ENCODE measurements at places on chromosomes 1 and 21.

DNA sequence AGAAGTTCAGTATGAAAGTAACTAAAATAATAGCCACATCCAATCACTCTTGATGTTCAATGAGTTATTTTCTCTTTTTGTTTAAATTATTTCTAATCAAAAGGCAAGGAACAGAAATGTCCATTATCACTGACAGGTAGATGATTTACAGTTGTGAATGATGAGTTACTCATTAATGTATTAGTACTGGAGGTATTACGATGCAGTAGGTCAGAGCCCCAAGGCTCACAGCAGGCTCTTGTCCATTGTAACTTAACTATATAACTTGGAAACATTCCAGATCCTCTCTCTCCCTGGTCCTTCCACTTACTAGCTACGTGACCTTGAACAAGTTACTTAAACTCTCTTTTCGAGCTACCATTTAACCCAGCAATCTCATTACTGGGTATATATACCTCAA is 39.5 kb downstream of the CRB1 start:
- DNase-seq, result no peak

GRCh38 chr1:201751872-201752271 is 77.1 kb upstream of the IPO9 start:
- no peak for DNase-seq

- no peak for DNase-seq
These were observed 24.9 kb downstream of the SETD4 start for GRCh38 chr21:36035381-36035791.

GRCh38 chr1:2326524-2326923 is 64.8 kb downstream of the MORN1 start:
- no peak for DNase-seq

DNA sequence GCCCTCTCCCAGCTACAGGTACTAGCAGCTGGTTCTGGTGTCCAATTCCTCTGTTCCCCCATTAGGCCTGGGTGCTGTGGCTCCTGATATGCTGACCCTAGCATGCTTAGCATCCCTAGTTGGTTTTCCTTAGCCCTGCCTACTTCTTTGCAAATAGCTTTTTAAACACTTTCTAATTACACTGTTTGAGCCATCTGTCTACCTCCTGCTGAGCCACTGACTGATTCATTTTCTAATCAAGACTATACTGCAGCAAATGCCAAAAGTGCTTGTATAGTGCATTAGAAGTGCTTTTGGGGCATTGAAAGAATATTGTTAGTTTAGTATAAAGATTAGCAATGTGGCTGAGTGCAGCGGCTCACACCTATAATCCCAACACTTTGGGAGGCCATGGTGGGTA is 36.3 kb downstream of the ERICH3 start:
- DNase-seq, result no peak

DNA sequence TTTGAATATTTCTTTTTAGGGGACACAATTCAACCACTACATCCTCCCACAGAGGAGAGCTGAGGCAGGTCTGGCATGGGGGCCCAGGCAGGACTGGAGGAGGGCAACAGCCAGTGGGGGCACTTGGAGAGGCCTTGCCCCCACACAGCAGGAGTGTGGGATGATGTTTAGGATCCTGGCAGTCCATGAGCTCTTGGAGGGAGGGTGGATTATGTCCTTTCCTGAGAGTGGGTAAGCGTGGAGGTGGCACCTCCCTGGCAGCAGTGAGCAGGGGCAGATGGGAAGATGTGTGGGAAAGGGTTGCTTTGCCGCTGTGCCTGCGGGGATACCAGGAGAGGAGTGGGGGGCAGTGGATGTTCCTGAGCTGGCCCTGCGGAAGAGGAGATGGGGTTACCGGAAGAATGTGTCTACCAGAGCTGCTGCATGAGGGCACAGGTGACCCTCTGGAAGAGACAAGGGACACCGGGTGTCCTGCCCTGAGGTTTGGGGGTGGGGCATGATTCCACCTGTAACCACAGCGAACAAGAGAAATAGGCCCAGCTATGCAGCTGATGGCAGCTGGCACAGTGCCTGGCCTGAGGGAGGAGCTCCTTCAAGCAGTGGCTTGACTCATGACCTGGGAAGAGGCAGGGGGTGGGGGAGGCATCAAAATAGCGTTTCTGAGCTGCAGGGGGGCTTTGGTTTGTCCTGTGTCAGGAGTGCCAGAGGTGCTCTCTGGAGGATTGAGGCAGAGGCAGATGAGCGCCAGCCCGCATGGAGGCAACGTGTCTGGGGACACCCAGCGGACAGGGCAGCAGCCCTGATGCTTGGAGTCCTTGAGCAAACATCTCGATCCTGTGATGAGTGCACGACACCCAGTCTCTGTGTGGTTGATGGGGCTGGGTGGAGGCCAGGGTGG is 123.9 kb upstream of the TMPRSS2 start:
- no peak for DNase-seq

DNA sequence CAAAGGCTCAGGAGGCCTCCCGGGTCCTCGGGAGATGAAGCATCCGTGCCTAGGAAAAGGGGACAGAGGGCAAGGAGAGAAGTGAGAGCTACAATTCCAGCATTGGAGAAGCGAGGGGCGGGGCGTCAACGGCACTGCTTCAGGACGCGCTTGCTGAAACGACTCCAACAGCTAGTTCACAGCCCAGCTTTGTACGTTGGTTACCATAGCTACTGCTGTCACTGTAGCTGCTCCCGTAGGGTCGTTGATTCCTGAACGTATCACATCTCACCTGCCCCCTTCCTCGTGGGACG is 63.1 kb downstream of the TOR1AIP2 start:
- no peak for DNase-seq

- no peak for DNase-seq
These were observed 48.6 kb downstream of the ITPKB start for GRCh38 chr1:226690460-226690982.

DNA sequence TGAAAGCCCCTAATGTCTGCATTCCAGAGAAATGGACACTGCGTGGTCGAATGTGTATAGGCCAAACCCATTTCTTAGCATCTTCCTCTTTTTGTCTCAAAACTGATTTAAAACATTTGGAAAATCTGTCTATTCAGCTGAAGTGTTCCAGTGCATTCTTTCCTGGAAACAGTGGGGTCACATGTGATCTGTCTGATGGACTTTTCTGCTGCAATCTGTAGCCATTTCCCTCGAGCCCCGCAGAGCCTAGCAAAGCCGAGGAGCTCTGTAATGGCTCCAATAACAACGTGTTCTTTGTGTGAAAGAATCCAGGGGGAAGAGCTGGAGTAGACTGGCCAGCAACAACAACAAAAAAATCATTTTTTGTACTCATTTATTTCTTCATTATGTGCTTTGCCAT is 329.3 kb downstream of the BARHL2 start:
- DNase-seq, result no peak

- no peak for DNase-seq
These were observed 475.9 kb downstream of the PTPRU start for GRCh38 chr1:29712284-29712651.

DNA sequence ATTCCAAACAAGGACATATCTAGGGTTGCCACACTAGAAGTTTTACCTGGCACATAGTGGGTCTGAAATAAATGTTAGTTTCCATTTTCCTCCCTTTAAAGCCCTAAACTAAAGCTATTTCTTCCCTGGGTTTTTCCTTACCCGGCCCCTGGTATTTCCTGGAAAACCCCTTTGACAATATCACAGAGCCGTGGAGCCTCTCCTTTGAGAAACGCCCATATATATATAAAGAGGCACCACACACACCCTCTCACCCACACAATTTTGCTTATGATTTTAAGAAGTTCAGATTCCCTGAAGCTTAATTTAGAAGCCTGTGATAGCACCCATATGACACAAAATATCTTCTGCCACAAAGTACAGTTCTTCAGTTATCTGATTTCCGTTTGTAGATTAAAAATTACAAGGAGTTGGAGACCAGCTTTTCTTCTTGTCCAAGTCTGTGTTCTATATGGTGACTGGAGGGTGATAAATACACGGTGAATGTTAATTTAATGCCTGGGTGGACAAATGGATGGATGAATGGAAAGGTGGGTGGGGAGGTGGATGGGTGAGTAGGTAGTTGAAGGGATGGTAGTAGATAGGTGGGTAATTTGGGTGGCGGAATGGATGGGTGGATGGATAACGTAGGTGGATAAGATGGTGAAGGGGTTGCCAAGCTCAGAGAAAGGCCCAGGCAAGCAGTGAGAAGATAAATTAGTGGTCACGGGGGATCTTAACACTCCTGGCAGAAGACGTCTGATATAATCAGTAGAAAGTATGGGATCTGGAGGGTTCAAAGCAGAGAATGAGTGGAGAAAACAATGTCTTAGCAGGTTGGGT is 154.4 kb upstream of the FGGY start:
- DNase-seq, result no peak

GRCh38 chr1:53982763-53983104 is 35.3 kb downstream of the LDLRAD1 start:
- DNase-seq, result no peak

DNA sequence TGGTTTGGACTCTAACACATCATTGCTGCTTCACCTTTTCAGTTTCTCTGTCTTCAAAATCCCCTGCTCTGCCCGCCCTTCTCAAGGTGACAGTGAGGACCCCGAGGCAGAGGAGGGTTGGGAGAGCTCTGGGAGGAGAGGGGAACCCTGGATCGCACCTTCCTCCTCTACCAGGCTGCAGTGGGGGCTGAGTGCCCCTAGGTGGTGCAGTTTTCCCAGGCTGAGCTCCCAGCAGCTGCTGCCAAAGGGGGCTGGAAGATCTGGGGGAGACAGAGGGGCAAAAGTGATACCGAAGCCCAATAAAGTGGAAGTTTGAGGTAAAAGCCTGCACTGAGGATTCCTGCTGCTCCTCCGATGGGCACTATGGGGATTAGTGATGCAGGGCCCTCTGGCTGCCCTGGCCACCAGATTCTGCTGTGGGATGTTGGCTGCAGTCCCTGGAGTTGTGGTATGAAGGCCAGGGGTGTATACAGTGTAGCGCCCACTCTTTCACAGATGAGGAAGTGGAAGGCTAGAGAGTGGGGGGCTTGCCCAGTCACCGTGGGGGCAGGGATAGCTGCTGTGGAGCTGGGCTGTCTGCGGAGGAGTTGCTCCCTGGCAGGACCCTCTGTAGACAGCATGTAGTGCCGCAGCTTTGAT is 40.7 kb upstream of the SCMH1 start:
- no peak for DNase-seq

GRCh38 chr1:181626279-181626938 is 143.1 kb downstream of the CACNA1E start:
- no peak for DNase-seq

DNA sequence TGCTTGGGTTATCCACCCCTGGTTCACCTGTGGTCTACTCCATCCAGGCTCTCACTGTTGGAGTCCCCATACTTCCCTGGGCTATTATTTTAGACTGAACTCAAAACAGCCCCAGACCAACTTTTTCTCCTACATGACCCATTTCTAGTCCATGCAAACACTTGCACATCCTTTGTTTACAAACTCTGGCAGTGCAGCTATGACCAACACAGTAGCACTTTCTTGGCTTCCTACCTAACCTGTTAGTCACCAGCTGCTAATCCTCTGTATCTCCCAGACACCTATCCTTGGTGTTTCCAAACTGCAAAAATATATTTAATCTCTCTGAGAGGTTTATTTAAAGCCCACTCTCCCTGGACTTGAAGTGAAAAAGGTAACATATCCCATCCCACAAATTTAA is 90.8 kb downstream of the DDAH1 start:
- no peak for DNase-seq

DNA sequence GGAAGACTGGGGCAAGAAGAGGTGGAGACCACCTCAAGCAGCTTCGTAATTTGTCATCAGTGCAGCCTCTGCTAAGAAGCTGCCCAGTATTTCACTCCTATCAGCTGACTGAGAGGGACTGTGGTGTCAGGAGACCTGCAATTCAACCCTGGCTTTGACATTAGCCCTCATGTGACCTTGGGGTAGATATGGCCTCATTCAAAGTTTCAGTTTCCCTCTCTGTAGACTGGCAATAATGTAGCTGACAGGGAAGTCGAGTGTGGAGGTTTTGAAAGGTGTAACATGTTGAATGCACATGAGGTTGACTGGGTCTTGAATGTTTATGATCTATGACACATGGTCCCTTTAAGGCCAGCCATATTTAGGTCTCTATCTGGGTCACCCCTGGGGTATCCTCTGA is 2.2 kb upstream of the SPRR4 start:
- no peak for DNase-seq

- DNase-seq, result no peak
These were observed 61.1 kb downstream of the FMN2 start for GRCh38 chr1:240152611-240153297.

GRCh38 chr21:44288251-44289110 is 2.8 kb downstream of the AIRE start:
- no peak for DNase-seq

GRCh38 chr1:45260244-45260643 is 53.8 kb upstream of the ZSWIM5 start:
- no peak for DNase-seq

DNA sequence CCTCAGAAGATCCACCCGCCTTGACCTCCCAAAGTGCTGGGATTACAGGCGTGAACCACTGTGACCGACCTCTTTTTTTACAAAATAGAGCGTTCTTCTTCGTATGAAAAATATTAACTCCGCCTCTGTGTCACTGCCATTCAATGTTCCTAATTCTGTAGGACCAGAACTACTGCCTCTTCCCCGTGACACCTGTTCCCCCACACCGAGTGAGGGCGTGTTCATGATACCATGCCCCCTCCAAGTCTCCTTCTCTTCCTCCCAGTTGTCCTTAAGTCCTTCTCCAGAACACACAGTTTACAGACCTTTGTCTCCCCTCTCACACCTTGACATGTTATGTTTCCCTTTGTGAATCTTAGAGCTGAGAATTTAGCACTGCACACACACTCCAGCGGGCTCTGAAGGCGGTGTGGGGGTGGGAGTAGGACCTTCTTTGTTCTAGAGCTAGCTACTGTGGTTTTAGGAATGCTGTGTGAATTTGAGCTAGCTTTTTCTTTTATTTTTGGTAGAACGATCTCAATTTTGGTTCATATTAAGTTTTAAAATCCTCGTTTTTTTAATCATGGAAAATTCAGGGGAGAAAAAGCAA is 82.4 kb upstream of the LPGAT1 start:
- DNase-seq, result no peak

DNA sequence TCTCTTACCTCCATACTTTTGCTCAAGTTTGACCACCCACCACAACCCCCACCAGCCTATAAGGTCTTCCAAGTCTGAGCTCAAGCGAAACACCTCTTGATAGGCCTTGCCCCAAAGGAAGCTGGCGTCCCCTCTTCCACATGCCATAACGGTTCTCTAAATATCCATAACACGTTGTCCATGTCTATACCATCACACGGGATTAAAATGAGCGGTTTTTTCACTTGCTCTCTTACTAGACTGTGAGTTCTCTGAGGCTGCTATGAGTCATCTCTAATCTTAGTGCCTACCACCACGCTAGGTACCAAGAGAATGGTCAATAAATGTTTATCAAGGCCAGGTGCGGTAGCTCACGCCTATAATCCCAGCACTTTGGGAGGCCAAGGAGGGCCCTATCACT is 41.0 kb downstream of the WASF2 start:
- DNase-seq, result no peak
